ENCODE measurements at places on chromosomes 1 and 21. TPM values are rescaled to one million over a fixed set of nuclear protein-coding genes. Genes with fewer than 3 reads are reported as not detected.

- DNase-seq = no peak
Observed at GRCh38 chr1:244439391-244440032, 12.2 kb downstream of the ADSS2 start.

DNA sequence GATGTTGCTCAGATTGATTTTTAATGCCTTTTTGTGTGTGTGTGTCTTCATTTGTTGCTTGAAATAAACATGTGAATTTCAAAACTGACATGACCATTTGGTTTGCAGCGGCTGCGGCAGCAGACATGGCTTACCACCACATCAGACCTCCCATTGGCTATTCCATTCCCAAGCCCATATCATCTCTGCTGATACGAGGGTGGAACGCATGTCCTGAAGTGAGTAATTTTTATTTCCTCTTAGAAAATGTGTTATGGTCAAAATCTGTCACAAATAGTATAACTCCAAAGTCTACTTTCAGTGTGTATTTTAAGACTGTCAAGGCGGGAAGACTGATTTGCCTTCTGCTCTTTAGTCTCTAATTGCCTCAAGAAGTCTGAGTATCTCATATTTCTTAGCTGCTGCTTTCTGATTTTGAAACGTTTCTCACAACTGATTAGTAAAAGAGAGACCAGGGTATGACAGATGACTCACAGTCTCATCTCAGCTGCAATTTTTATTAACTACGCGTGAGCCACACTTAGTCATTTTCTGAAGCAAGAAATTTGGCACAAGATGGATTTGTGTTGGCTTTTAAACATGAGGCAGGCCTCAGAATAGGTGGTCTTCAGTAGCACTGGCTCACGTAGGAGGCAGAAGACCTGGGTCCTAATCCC lies 49.0 kb downstream of the LRRC53 start:
- no peak for DNase-seq

DNA sequence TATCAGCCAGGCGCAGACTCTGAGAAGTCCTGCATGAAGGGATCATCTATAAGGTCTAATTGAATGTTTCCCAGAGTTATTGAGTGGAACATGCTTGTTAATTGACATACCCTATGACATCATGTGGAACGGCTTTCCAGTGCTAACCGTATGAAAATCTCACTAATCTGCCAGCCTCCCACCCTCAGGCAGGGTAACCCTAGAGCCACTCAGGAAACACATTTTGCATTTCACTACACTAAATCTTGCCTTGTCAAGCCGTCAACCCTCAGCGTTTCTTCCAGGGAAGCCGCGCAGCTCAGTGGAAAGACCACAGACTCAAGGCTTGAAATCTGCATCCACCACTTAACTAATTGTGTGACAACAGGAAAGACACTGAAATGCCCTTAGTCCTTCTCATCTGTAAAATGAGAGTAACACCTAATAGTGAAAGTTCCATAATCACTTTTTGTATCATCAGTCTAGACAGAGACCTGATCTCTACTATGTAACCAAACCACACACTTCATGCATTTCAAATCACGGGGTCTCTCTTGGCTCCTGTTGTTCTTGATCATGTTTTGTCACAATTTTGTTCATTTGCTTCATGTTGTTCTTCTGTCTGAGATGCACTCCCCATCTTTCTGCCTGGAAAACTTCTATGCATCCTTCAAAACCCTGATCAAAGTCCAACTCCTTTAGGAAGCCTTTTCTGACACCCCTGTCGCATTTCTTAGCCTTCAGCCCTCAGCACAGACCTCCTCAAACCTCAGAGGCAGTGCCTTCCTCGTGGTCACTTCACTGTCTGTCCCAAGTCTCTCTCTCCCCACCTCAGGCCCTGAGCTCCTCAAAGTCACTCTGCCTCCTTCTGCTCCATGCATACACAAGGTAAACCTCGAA lies 246.5 kb downstream of the TOMM20 start:
- DNase-seq = no peak

- DNase-seq = no peak
Observed at GRCh38 chr1:80891871-80892270, 908.9 kb upstream of the ADGRL2 start.

DNA sequence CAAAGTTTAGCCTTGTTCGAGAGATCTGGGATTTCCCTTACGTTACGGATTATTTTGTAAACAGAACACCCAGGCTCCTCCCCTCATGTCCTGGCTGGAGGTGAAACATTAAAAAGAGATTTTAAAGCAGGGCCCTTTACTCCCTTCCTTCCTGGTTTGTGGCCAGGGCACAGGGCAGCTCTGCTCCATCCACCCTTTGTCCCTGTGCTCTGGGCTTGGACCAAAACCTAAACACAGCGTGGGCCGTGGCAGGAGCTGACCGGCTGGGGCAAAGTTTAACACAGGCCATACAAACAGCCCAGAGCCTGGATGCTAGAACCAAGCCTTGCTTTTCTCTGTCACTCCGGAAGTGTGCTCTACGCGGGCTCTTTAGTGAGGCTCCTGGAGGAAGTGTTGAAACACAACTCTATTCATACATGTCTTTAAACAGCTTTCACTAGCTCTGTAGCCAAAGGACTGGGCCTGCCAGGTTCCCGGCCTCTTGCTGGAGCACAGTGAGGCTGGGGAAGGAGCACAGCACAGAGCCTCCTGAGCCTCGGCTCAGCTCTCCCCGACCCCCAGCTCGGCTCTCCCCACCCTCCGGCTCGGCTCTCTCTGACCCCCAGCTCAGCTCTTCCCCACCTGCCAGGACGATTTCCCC lies 84.7 kb downstream of the PDE9A start:
- no peak for DNase-seq

- DNase-seq = no peak
Observed at GRCh38 chr1:67611846-67612245, 73.2 kb upstream of the GADD45A start.

GRCh38 chr1:13543451-13544220 lies 29.8 kb upstream of the LRRC38 start:
- peak; percentile 90 for DNase-seq

DNA sequence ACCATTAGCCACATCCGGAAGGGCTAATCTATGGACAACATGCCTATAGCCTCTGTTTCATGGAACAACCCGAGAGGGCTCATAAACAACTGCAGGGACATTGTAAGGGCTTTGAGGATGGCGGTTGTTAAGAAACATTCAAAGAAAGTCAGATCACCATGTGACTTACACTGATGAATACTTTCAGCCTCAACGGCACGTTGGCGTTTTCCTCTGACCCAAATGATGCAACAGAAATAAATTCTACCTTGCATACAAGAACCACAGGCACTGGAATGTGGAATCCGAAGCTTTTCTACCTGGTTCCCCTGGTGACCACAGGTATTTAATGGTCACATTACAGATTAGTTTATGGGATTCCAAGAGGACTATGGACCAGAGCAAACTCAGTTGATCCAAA lies 107.0 kb downstream of the CLIC6 start:
- DNase-seq = no peak

DNA sequence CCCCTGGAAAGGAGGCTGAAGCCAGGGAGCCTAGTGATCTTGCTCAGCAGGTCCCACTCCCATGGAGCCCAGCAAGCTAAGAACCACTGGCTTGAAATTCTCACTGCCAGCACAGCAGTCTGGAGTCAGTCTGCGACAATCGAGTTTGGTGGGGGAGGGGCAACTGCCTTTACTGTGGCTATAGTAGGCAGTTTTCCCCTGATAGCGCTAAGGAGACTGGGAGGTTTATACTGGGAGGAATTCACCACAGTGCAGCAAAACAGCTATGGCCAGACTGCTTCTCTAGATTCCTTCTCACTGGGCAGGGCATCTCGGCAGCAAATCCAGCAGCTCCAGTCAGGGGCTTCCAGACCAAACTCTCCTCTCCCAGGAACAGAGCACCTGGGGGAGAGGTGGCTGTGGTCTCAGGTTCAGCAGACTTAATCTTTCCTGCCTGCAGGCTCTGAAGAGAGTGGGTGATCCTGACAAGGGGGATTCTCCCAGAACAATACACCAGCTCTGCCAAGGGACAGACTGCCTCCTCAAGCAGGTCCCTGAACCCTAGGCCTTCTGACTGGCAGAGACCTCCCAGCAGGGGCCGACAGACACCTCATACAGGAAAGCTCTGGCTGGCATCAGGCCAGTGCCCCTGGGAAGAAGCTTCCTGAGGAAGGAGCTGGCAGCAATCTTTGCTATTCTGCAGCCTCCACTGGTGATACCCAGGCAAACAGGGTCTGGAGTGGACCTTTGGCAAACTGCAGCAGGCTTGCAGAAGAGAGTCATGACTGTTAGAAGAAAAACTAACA lies 548.5 kb upstream of the NEGR1 start:
- no peak for DNase-seq

- no peak for DNase-seq
Observed at GRCh38 chr1:10211805-10212410, 1.5 kb downstream of the KIF1B start.

- DNase-seq = no peak
Observed at GRCh38 chr1:226862890-226863289, 7.5 kb upstream of the PSEN2 start.

- no peak for DNase-seq
Observed at GRCh38 chr1:16459352-16459925, 18.9 kb downstream of the NECAP2 start.

DNA sequence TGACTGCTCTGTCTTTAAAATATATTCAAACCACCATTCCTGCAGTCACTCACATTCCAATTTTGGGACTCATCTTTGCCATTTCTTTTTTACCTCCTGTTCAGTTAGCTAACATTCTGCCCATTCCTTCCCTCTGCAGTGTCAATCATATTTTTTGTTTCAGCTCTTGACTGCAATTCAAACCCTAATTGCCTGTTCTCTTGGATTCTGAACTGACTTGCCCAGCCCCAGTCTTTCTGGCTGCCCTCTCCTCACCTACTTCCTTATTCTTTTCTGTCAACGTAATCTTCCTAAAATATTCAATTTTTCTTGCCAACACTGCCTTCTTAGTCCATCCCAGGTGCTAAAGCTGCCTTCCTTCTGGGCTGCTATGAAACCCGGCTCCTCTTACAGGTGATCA lies 6.1 kb downstream of the PRDM2 start:
- no peak for DNase-seq

DNA sequence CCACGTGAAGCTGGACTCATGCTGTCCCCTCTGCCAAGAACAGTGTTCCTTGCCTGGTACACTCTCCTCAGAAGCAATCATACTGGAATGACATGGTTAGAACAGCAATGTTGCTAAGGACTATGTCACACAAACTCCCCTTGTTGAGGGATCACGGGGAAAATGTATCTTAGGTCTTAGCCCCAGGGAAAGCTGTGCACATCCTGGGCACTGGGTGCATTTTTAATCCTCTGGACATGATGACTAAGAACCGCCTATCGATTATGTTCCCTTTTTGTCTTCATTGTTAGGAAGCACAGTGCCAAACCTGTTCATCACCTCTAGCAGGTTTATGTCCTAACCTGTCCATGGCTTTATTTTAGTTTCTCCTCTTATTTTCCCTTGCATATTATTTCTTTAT lies 115.1 kb downstream of the HIVEP3 start:
- no peak for DNase-seq

- DNase-seq = no peak
Observed at GRCh38 chr1:200653022-200653462, 16.7 kb downstream of the DDX59 start.

DNA sequence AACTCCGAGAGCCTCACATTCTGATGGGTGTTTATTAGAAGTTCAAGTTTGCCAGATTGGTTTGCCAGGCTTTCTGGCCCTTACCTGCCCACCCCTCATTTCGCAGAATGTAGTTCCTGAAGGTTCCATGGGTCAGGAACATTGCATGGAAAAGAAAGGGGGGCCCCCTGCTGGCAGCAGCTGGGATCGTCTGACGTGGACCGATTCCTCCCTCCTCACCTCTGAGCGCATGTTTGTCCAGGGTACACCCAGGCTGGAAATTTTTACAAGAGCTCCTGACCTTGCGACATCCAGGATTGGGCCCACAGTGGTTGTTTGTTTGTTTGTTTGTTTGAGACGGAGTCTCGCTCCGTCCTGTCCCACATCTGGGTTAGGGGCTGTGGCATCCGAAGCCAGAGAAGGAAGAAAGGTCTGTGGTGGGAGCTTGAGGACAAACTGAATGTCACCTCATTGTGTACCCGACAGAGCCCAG lies 126.0 kb upstream of the TMEM51 start:
- peak; percentile 69 for DNase-seq

DNA sequence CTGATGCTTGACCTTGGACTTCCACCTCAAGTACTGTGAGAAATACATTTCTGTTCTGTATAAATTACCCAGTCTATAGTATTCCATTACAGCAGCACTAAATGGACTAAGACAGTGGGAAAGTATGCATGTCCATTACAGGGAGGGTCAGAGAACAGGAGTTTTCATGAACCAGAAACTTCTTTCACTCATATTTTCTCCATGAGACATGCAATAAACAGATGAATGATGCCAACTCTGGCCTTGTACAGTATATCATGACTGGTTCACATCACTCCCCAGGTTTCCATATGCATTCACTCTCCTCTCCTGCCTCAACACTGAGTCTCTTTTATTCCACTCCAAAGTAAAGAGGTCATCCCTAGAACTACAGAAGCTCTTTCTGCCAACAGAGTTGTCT lies 4.5 kb upstream of the IFI16 start:
- no peak for DNase-seq

DNA sequence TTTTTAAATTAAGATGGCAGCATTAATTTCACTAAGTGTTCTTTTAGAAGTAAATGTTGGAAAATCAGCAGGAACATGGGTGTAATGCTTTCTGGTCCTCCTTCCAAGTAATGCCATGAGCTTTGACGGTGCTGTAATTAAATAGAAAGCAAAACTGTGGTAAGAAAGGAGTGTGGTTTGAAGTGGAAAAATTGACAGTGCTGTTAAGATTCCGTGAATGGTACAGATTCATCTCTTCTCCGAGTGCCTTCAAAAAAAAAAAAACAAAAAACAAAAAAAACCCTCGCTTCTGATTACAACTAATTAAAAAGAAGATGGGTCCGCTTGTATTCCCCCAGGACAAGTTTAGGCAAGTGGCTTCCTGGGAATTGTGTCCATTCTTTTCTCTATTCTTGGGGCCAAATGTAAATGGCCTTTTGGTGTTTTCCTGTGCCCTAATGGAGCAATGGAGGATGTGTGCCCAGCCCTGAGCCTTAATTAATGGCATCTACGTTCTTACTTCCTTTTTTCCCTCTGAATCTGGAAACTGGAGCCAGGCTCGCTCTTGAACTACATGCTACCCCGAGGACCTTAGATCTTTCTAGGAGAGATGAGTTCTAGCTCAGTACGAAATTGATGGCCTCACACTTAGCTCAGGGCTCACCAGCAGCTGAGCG lies 5.1 kb downstream of the LMO4 start:
- no peak for DNase-seq

Gene SLAMF8
- 3.1 TPM for total RNA-seq

Gene CYP4Z1
- 1.1 TPM for total RNA-seq

Gene ZYG11A
- 0.03 TPM for total RNA-seq

Gene DNAJC16
- 19.8 TPM for total RNA-seq

Gene CA6
- total RNA-seq = 38.0 TPM

Gene CFHR2
- total RNA-seq = not detected

Gene PRKAB2
- total RNA-seq = 29.2 TPM

Gene HPDL
- total RNA-seq = 0.34 TPM

Gene SPATA46
- not detected for total RNA-seq

Data from lower leg skin (tissue), 4 donors.